Muscle of leg (tissue), 16 donors: ENCODE measurements at places on chromosomes 12 and 14.
A peak's percentile ranks its signal among the peaks of the same experiment; 100 is the strongest.

DNA sequence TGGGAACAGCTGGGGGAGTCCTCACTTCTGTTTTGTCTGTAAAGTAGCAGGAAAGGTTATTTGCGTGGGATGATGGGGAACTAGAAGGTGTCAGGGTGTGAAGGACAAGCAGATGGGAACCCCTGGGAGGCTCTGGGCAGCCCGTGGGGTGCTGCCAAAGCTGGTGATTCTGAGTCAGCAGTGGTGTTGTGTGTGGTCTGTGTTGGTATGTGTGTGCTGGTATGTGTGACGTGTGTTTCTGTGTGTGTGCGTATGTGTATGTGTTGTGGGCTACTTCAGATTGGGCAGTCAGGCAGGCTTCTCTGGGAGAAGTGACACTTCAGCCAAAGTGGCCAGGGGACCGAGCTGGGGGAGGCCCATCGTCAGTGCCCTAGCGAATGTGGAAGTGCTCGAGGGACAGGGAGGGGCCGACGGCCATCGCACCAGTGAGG is 15.3 kb upstream of the BDKRB2 start:
- no peak for DNase-seq

DNA sequence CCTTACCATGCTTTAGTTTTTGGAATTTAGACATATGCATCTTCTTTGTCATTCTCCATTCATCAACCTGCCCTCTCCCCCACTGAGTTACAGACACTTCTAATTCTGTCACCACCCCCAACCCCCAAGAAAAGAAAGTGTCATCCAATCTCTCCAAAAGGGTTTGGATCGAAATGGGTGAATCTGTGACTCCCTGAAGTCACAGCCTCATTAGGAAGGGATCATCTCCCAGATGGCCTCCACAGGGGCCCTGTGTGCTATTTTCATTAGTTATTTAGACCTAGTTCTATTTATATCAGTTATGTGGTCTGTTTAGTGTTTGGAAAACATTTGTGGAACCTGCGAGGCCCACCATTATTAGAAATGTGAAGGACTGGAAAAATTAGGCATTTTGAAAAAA is 191.0 kb upstream of the ATP2B1 start:
- no peak for DNase-seq

GRCh38 chr14:45199230-45199629 is 53.8 kb downstream of the MIS18BP1 start:
- no peak for DNase-seq

DNA sequence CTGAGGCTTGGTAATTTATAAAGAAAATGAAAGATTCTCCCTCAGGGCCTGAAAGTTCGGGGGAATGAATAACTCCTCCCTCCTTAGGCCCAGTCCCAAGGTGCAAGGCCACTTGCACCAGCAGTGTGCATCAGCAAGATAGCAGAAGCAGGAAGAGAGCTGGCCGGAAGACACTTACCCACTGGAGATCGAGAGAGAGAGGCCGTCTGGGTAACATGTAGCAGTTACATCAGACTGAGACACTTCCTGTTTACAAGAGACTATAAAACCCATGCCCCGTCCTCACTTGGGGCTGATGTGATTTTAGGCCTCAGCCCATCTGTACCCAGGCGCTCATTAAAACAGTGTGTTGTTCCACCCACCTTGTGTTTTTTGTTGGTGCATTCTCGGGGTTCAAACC is 85.2 kb downstream of the TMTC3 start:
- no peak for DNase-seq

- no peak for DNase-seq
Measured at GRCh38 chr12:53205747-53206419, 1.2 kb downstream of the ITGB7 start.

DNA sequence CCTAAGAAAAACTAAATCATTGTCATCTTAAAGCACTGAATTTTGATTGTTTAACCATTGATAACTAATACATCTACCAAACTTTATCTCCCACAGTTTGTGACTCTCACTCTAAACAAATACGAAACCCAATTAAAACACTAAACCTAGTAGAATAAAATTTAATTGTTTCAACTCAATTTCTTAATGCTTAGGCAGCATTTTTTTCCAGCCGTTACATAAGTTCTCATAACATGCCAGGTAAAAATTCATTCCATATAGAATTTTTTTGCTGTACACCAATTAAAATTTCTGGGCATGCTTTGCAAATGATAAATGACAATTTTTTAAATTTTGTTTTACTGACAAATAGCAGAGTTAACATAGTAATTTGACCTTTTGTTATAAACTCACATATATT is 658.2 kb upstream of the FLRT2 start:
- DNase-seq = no peak

DNA sequence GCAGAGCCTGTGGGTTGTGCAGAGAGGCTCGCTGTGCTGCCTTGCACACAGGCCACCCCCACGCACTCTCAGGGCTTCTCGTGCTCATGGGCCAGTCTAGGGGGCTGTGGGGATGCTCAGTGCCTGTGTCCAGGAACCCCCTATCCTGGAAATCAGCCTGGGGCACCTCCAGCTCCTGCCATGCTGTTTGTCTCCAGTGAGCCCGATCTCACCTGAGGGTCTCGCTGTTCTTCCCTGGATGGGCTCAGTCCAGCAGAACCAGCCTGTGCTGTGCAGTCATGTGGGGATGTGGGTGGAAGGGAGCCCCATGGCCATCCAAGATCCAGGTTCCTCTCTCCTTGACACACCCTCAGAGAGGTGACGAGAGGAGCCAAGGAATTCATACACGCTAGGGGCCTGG is 26.7 kb downstream of the SERPINA1 start:
- DNase-seq = no peak

DNA sequence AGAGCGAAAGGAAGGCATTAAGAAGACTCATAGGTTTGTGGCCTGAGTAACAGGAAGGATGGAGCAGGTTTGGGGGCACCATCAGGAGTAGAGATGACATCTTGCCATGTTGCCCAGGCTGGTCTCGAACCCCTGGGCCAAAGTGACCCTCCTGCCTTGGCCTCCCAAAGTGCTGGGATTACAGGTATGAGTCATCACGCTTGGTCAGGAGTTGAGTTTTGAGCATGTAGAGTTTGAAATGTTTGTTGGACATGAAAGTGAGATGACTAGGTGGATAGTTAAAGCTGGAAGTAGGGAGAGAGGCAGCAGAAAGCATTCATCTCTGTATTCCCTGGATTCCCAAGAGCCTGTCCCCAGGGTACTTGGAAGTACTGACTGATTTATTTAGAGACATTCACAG is 112.6 kb downstream of the ERC1 start:
- DNase-seq = no peak

DNA sequence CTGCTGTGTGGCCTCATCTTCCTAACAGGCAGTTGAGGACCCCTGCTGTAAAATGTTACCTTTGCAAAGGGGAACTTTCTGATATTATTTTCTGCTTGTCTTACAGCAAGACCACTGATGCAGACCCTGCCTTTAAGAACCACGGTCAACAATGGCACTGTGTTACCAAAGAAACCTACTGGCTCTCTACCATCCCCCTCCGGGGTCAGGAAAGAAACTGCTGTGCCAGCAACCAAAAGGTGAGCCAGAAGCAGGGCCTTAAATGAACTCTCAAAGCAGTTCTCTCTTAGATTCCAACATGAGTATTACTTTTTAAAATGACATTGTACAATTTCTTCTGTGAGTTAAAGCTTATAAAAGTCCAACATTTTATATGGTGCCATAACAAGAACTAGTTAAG is 72.2 kb downstream of the EML1 start:
- no peak for DNase-seq

DNA sequence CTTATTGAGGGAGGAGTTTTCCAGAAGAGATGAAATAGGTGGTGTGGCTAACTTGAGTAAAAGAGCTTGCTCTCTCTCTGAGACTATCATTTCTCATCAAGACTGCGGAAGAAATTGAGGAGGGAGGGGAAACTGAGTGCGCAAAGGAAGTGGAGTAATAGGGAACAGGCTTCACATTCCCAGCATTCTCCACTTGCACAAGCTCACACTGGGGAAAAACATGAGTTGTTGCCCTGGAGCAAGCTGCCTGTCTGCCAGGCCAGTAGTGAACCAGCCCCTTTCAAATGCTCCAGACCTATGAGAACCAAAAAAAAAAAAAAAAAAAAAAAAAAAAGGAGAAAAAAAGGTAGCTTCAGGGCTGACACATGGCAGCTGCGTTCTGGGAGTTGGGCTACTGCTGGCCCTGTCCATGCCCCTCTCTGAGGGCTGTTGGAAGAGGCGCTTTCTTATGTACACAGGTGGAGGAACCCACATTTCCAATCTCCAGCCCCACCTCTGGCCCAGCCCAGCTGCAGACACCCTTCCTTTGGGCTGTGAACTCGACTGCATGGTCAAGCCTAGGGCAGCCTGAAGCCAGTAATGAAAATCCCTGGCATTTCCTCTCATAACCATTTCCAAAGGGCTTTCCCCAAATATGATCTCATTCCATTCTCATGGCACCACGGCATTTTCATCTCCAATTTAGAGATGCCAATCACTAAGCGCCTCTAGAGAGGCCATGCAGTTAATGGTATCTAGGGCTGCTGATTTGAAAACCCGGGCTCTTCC is 32.5 kb upstream of the EMP1 start:
- DNase-seq = no peak

GRCh38 chr12:126558219-126558618 is 1493.0 kb downstream of the AACS start:
- DNase-seq = no peak

DNA sequence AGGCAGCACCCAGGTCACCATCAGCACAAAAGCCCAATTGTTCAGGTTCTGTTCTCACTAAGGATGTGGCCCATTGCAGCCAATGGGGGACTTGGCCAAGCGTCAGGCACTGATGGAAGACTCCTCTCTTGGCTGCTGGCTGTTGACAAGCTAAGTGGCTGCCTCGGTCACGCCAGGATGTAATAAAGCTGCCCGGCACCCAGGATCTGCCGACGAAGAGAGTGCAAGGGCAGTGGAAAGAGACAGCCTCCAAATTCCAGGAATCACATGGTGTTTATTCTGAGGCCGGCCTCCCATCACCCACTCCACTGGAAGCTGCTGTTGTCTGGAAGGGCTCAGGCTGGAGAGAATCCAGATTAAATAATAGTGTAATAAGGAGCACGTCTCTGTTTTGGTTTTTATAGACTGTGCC is 451.8 kb upstream of the TBX3 start:
- peak; percentile 25 for DNase-seq

GRCh38 chr14:73091044-73091443 is 32.7 kb downstream of the RBM25 start:
- DNase-seq = no peak

DNA sequence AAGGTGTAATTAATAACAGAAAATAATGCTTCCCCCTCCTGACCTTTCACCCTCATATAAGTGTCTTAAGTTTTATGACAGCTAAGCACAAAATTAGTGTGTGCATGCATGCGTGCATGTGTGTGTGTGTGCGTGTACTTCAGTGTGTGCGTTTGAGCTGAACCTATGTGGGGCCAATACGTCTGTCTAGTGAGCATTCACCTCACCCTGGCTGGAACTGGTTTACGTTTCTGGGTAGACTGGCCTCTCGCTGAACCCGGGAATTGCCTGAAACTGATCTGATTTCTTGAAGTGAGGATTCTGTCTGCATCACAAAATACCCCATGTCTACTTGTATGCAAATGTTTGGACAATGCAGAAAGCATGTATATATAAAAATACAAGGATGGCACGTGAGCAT is 68.2 kb upstream of the TBX3 start:
- no peak for DNase-seq

GRCh38 chr12:123937707-123938591 is 34.7 kb downstream of the CCDC92 start:
- DNase-seq = no peak

GRCh38 chr12:50351120-50352043 is 45.0 kb downstream of the FAM186A start:
- DNase-seq = peak; percentile 23

- DNase-seq = no peak
Measured at GRCh38 chr14:74242021-74242779, 3.0 kb downstream of the VSX2 start.

DNA sequence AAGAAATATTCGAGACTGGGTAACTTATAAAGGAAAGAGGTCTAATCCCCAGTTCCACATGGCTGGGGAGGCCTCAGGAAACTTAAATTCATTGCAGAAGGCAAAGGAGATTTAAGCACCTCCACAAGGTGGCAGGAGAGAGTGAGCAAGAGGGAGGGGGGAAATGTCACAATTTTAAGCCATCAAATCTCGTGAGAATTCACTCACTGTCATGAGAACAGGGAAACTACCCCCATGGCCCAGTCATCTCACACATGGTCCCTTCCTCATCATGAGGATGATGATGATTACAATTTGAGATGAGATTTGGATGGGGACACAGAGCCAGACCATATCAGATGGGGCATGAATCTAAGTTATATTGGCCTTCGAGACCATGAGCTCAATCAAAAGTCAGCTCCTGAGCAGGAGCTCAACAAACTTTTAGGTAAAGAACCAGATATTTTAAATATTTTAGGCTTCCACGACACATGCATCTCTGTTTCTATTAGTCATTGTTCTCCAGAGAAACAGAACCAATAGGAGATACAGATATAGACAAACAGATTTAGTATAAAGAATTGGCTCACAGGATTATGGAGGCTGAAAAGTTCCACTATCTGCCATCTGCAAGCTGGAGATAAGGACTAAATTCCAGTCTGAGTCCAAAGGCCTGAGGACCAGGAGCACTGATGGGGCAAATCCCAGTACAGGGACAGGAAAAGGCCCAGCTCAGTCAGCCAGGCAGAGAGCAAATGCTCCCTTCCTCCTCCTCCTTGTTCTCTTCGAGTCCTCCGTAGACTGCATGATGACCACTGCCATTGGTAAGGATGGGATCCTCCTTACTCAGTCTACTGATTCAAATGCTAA is 24.9 kb downstream of the DGLUCY start:
- DNase-seq = no peak

GRCh38 chr12:113081873-113082272 is 25.3 kb downstream of the DTX1 start:
- peak; percentile 26 for DNase-seq

GRCh38 chr12:121789233-121789781 is 4.2 kb downstream of the RHOF start:
- no peak for DNase-seq

GRCh38 chr12:107347261-107347660 is 253.9 kb upstream of the CRY1 start:
- no peak for DNase-seq

GRCh38 chr14:98592611-98593170 is 679.3 kb downstream of the BCL11B start:
- no peak for DNase-seq

- no peak for DNase-seq
Measured at GRCh38 chr12:70417121-70417520, 51.0 kb downstream of the KCNMB4 start.
